Stimulated activated CD8-positive, alpha-beta memory T cell treated with anti-CD3 and anti-CD28 coated beads, Interleukin-7, amount 100 ng/mL, for 1 hour (primary cell): ENCODE measurements at places on chromosomes 12 and 14.

DNA sequence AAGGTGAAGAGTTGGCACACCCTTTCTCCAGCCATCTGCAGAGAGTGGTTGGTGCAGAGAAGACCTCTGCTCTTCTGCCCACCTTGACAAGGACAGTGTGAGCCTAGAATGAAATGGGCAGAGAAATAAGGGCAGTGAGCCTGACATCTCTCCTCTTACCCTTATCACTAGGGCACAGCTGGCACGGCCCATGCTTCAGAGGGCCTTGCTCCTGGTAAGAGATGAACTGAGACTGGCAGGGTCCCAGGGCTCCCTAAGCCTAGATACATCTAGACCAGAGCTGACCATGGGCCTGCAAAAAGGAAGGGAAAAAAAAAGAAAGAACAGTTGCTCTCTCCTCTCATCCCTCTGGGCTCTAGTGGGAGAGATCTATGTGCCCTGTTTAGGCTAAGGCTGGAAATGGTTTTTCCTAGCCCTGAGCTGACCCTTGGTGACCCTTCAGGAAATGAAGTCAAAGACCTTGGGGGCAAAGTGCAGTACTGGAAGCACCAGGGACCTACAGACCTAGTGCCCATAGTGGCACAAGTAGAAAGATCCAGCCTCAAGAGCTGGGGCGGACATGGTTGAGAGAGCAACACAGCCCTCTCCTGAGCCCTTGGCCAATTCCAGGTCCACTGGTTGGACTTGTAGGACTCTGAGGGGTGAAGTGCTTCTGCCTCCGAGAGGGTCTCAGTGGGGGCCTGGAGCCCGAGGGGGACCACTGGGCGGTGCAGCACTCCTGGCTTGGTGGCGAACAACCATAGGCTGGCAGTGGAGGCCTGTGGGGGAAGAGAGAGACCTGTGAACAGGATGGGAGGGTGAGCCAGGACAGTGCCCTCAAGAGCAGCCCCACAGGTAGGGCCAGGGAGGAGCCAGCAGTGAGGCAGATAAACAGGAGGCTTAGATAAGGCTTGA is 22.0 kb downstream of the PRPF40B start:
- DNase-seq = no peak

DNA sequence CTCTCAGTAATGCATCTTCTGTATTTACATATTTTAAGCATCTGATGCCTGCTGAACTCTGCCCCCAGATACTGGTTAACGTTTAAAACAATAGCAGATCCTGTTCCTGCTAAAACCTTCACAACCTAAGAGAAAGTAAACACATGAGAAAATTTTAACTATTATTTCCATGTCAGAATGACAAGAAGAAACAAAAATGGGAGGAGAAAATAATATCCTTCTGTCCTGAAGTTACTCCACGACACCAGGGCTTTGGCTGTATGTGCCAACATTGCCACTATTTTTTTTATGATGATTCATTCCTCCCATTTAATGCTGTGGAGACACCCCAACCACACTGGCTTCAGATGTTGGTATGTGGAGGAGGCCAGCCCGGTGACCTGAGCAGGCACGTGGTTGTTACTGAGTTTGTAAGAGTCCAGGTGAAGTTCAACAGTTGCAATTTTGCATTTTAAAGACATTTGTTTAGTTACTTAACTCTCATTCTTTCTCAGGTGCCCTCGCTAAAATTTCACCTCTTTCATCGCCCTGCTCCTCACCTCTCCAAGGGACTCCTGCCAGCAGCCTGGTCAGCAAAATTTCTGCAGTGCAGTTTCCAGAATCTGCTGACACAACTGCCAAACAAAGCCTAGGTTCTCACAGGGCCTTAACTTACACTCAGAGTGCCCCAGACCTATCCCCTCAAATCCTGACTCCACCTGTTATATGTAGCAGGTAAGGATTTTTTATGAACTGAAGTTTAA is 65.5 kb upstream of the SLCO1C1 start:
- DNase-seq = no peak

- DNase-seq = no peak
Measured at GRCh38 chr14:31819281-31819680, 257.8 kb upstream of the ARHGAP5 start.

GRCh38 chr12:63208956-63209355 is 58.0 kb upstream of the AVPR1A start:
- DNase-seq = no peak

- DNase-seq = no peak
Measured at GRCh38 chr12:90401185-90401584, 553.8 kb downstream of the CCER1 start.

DNA sequence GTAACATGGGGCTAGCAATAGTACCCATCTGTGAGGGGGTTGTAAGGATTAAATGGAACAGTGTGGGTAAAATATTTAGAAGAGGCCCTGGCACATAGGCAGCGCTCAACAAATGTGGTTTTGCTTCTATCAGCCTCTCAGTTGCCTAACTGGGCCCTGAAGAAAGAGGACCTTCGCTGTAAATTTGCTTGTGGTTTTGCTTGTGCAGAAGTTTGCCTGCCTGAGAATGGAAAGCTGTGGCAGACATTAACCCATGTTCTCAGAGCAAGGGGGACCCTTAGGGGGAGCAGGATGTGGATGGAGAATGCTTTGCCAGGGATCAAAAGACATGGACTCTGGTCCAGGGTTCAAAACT is 160.1 kb downstream of the BRMS1L start:
- DNase-seq = no peak

DNA sequence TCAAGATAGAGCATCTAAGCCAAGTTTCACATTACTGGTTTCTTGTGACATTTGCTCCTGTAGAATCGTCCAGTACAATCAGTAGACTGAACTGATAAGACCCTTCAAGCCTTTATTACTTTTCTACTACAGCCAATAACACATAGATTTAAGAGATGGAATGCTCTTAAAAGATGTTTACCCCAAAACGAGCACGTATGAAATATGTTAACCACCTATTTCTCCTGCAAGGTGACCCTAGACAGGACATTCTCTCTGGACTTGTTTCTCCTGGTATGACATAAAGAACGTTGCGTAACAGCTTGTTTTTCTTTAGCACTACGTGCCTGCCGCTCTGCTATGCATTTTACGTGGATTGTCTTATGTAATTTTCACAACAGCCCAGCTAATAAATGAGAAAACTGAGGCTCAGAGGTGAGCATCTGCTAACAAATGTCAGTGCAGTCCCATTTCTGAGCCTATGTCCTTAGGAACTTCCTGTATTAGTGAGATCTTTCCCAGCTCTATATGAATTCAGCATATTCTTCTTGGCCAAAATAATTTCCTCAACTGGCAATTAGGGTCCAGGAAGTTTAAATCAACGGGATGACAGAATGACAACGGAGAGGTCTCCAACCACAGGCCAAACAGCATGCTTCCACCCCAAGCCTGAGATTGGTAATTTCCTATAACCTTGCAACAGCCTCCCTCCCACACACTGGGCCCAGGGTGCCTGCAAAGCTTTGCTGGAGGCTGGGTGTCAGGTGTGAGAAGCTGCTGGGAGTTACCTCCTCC is 3.7 kb downstream of the NFKBIA start:
- DNase-seq = no peak

DNA sequence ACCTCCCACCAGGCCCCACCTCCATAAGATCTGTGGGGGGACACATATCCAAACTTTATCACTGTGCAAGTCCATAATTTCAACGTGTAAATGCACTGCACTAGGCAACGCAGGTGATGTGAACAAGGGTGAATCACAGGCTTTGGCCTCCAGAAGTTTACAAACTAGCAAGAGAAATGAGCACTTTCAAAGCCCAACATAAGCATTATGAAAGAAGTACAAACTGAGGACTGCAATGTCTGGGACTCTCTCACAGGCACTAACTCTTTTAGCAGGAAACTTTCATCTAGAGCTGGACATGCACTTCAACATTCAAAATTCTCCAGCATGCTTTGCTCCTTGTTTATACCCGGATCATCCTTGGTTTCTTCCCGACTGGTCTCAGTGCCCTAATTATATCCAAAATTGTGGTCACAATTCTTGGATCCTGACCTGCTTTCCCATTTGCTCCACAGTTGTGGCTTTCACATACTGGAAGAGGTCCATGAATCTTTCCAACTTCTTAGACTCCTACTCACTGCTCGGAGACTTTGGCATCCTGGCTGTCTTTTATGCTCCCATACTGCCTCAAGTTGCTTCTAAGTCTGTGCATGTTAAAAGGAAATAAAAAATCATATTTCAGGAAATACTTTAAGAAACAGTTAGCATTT is 44.9 kb upstream of the STRAP start:
- DNase-seq = no peak

- DNase-seq = no peak
Measured at GRCh38 chr14:50062438-50063085, 53.8 kb downstream of the VCPKMT start.

- DNase-seq = no peak
Measured at GRCh38 chr12:103846415-103846814, 5.4 kb upstream of the NT5DC3 start.

DNA sequence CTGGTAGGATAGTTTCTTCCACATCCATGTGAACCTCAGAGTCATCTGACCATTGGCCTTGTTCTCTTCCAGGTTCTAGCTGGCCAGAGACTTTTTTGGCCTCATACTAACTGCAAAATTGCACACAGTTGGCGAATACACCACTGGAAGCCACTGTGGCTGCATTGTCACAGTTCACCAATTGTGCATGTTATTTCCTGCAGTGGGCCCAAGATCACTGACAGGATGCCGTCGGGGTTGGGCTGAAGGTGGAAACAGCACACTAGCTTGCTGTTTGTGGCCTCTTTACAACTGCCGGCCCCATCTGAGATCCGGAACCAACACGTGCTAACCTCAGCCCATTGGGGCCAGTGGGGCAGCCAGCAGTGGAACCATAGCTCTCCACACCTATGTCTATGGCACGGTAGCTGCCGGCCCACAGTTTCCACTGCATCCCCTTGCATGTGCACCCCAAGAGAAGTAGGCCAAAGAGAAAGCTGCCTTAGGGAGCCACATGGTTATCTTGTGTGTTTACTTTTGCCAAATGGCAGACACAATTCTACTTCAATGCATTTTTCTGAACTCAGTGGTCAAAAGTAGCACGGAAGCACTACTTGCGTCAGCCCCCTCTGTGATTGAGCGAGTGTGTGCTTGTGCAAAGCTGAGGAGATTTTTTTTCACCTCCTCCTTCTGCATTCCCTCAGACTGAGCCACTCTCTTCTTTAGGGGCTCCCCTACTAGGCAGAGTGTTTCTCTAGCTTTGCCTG is 464.0 kb downstream of the RAD51B start:
- DNase-seq = peak; percentile 39

DNA sequence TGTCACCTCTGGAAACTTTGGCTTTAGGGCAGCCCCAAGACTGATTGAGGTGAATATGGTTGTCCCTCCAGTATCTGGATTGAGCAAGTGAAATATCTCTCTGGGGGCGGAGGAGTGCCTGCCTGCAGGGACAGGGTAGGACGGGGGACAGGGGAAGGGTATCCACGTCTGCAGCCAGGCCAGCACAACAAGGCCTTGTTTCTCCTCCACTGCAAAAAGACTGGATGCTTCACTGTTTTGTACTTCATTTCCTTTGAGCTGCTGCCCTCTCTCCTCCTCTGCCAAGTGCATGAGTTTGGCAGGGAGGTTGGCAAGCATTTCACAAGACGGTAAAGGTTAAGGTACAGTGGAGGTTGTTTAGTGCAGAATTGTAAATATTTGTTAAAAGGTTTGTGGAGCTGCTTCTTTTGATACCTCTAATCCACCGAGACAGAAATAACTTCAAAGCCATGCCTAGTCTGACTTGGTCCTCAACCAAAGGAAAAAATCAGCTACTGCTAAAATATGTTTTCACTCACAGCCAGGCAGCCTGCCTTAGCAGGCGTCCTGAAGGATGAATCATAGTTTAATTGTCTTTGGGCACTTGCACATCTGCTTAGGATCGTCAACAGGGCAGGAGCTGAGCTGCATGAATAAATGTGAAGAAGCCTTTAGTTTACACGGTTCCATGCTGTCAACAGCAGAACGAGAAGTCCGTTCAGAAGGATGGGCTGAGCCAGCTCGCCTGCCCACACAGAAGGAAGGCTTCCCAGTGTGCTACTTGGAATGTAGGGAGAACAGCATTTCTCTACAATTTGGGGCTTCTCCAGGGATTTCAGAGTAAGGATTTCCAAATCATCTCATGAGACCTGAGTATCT is 269.7 kb downstream of the TTC6 start:
- DNase-seq = no peak

DNA sequence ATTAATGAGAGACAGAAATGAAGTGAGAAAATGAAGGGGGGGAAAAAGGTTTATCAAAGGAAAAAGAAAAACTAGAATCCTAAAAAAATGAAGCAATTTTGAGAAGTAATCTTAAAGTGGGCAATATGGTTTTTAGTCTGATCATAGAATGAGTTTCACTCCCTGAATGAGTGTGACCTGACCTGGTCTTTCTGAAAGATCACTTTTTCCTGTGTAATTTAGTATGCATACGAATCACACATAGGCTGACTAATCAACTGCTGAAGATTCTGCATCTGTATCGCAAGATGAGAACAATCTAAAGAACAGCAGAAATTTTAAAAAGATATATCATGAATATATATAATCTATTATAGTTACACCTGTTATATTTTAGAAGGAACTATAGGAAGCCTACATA is 11.3 kb downstream of the GNPTAB start:
- no peak for DNase-seq

- DNase-seq = no peak
Measured at GRCh38 chr12:131587565-131587964, 123.3 kb upstream of the SFSWAP start.

DNA sequence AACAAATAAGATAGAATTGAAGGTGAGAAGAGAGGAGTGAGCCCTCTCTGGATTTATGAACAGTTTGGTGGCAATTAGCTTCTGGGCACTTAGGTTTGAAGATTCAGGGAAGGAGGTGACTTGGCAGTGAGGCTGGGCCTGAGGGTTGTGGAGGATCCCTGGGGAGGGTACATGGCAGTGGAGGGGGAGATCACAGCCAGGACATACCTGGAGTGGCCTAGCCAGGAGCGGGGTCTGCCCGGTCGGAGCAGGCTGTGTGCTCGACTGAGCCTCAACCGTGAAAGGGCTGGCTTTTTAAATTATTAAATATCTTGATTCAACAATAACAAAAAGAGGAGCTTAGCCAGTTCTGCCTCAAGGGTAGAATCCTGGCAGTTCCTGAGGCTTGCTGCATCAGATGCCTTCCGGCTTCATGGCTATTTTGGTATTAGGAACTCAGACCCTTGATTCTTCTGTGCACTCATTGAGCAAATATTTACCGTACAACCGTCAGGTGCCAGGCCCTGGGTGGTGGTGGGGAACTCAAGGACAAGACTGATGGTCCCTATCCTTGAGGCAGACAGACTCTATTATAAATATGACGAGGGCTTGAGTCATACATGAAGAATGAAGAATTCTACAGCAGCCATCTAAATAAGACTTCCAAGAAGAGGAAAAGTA is 73.4 kb downstream of the SPTB start:
- DNase-seq = no peak

GRCh38 chr14:24513009-24513408 is 4.9 kb upstream of the CMA1 start:
- no peak for DNase-seq

- no peak for DNase-seq
Measured at GRCh38 chr12:30694412-30695198, 1.1 kb downstream of the IPO8 start.

GRCh38 chr14:59438195-59438647 is 27.0 kb downstream of the GPR135 start:
- no peak for DNase-seq

GRCh38 chr12:15222219-15222618 is 1.0 kb upstream of the RERG start:
- no peak for DNase-seq

- no peak for DNase-seq
Measured at GRCh38 chr12:89756585-89757398, 48.2 kb upstream of the ATP2B1 start.
